ENCODE measurements at places on chromosomes 12 and 14. TPM values are rescaled to one million over a fixed set of nuclear protein-coding genes. Genes with fewer than 3 reads are reported as not detected.

ANO4 gene
- total RNA-seq = not detected

SIX6 gene
- total RNA-seq = not detected

TMEM63C gene
- 4.6 TPM for total RNA-seq

OR4K1 gene
- not detected for total RNA-seq

CACNA1C gene
- 23.7 TPM for total RNA-seq

Measured in stomach (tissue), 19 donors.